ENCODE measurements at places on chromosomes 11 and 22.

GRCh38 chr22:44364751-44365130, 52.0 kb upstream of the SHISAL1 start:
- DNase-seq = no peak

- DNase-seq = no peak
These were observed 14.6 kb upstream of the ADSL start for GRCh38 chr22:40331706-40332105.

GRCh38 chr22:43892183-43892894, 526 bp upstream of the PNPLA5 start:
- no peak for DNase-seq

DNA sequence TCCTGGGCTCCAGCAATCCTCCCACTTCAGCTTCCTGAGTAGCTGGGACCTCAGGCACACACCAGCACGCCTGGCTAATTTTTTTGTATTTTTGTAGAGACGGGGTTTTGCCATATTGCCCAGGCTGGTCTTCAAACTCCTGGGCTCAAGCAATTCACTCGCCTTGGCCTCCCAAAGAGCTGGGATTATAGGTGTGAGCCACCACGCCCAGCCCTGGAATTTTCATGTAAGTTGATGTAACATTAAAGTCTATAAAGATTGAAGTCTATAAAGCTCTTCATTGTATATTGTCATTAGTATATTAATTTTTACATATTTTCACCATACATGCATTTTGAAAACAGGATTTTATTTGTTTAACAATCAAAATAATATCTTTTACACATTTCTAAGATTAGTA, 12.5 kb upstream of the DDX17 start:
- no peak for DNase-seq

GRCh38 chr22:46650078-46650810, 30.1 kb downstream of the GRAMD4 start:
- no peak for DNase-seq

DNA sequence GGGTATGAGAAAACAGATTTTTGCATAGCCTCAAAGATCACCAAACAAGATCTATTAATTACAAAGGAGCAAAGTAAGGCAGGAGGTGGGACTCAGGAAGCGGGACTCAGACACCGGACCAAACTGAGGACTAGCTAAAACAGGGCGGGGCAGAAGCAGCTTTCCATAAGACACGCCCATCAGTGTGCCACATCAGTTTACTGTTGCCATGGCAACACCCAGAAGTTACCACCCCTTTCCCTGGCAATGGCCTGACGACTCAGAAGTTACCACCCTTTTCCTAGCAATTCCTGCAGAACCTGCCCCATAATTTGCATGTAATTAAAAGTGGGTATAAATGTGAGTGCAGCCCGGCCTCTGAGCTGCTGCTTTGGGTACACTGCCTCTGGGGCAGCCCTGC, 173.9 kb downstream of the SHANK2 start:
- DNase-seq = no peak

- no peak for DNase-seq
These were observed 101.1 kb upstream of the IGLL5 start for GRCh38 chr22:22786301-22787115.

DNA sequence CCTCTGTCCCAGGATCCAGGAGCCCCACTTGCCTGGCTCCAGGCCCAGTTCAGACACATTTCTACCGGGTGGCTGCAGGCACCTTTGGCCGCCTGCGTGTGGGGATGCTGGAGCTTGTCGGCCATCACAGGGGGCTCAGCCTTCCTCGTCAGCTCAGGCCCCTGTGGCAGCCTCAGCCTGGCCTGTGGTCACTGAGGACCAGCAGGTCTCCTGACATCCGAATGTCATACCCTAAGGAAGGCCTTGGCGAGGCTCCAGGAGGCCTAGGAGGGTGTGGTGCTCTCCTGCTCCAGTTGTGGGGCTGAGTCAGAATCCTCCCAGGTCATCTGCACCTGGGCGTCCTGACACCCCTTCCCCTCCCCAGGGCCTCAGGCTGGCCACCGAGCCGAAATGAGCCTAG, 14.9 kb upstream of the SOX10 start:
- DNase-seq = no peak

- no peak for DNase-seq
These were observed 186.8 kb upstream of the CADM1 start for GRCh38 chr11:115691030-115691429.

GRCh38 chr11:61966734-61967115, 709 bp downstream of the FTH1 start:
- DNase-seq = no peak

All from T-helper 1 cell (primary cell).